ENCODE measurements at places on chromosomes 2 and 18.

DNA sequence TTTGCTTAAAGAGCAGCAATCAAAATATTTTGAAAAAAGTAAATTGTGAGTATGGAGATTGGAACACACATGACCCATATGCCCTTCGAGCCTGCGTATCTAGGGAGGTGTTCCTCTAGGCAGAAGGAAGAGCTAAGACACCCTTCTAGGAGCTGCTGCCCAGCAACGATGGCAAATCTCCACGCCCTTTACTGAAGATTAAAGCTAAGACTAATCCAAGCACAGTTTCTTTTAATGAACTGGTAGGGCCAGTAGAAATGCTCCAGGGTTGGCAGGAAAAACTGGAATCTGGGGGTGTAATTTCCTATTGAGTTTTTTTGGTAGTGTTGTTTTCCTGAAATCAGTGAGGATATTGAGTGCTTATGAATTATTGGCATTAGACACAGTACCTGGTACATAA is 712 bp upstream of the SERPINB13 start:
- no peak for DNase-seq

DNA sequence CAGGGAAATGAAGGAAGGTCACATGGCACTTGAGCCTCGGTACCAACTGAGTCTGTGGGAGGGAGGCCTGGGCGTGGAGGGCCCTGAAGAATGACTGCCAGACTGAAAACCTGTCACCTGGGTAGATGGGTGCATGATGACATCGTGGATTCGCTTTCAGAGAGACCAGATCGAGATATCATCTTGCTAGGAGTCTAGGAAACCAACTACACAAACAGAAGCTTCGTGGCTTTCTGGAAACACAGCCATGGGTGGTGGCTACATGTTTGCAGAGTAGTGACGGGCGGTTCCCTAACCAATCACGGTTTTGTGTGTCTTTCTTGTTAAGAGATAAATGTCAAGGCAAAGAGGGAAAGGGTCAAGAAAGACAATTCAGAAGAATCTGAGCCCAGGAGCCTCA is 155.0 kb downstream of the EIPR1 start:
- no peak for DNase-seq

DNA sequence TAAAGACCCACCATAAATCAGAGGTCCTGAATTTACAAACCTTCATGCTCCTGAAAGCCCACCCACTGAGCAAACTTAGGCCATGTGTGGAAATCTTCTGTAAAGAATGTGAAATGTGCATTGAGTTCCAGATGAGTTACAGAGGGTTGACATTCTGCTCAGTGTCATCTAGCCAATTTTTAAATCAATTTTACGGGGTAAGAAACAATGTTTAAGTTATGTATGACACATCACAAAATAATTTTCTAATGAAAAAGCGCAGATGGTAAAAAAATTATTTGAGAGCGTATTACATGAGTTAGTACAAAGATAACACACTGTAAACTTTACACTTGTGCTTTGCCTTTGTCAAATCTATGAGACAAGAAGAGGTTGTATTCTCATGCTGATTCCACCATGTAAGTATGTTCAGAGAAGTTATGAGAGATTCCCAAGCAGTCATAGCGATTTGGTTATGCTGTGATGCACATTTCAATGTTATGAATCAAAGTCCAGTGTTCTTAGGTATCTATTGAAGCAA is 446.3 kb downstream of the ADCYAP1 start:
- no peak for DNase-seq

DNA sequence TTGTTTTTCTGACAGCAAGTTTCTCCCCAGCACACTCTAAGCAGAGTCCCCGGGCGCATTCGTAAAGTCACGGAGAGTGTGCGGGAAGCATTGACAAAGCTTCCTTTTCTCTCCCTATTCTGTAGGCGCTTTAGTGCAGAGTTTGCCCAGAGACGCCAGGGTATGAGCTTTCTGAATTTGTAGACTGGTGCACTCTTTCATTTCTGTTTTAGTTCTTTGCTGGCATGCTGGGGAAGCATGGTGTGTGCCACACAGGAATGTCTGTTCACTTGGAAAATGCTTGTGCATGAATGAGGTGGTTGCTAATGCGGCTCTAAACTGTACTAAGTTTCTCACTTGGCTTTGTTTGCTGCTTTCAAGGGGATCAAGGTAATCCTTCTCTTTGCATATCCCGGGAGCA is 102.6 kb downstream of the RTN4 start:
- no peak for DNase-seq

DNA sequence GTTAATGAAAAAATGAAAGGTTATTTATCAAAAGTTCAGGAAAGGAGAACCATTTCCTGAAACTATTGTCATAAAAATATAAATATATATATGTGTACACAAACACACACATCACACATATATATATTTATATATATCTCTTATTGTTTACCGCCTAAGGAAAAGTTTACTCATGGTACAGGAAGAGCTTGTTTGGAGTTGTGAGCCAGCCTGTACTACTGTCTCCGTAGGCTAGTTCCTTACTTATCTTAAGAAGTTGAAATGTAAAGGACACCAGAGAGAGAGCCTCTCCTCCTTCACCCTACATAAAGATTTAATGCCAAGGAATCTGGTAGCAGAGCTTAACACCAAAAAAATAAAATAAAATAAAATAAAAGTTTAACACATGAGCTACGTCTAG is 19.6 kb downstream of the DSC1 start:
- DNase-seq = no peak

DNA sequence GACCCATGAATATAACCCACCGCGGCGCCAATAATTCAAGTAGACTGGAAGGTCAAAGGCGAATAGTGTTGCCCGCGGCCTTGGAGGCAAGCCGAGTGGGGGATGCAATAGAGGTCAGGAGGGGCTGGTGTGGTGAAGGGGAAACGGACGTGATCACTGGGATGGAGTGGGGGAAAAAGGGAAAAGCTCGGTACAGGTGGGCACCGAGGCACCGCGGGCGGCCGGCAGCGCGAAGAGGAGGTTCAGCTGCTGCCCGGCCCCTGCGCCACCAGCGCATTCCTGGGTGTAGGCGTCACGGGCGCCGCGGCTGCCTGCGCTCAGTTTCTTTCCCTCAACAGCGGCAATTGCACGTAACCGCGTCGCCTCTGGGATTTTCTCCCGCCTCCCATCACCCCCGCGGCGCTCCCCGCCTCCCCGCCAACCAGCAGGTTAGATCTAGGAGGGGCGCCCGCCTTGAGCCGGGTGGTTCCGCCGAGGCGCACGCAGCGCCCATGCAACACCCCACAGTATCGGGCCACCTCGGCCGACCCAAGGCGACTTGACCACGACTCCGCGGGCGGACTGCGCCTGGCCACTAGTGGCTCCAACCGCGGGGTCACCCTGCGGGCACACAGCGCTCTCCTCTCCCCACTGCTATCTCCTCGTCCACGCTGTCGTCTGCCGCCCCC is 1.5 kb downstream of the RND3 start:
- peak; percentile 77 for DNase-seq

GRCh38 chr2:97664636-97664970 is 759 bp upstream of the ACTR1B start:
- DNase-seq = no peak

- no peak for DNase-seq
Observed at GRCh38 chr2:33207151-33207740, 260.5 kb downstream of the LTBP1 start.

GRCh38 chr2:212770240-212770639 is 231.6 kb upstream of the ERBB4 start:
- DNase-seq = no peak

- no peak for DNase-seq
Observed at GRCh38 chr2:76406134-76406855, 695.6 kb upstream of the GCFC2 start.

- DNase-seq = no peak
Observed at GRCh38 chr2:242054881-242055801, 185.6 kb downstream of the RTP5 start.

GRCh38 chr18:27750014-27750413 is 426.9 kb downstream of the CDH2 start:
- DNase-seq = no peak

GRCh38 chr18:28728891-28729290 is 552.0 kb upstream of the CDH2 start:
- no peak for DNase-seq

DNA sequence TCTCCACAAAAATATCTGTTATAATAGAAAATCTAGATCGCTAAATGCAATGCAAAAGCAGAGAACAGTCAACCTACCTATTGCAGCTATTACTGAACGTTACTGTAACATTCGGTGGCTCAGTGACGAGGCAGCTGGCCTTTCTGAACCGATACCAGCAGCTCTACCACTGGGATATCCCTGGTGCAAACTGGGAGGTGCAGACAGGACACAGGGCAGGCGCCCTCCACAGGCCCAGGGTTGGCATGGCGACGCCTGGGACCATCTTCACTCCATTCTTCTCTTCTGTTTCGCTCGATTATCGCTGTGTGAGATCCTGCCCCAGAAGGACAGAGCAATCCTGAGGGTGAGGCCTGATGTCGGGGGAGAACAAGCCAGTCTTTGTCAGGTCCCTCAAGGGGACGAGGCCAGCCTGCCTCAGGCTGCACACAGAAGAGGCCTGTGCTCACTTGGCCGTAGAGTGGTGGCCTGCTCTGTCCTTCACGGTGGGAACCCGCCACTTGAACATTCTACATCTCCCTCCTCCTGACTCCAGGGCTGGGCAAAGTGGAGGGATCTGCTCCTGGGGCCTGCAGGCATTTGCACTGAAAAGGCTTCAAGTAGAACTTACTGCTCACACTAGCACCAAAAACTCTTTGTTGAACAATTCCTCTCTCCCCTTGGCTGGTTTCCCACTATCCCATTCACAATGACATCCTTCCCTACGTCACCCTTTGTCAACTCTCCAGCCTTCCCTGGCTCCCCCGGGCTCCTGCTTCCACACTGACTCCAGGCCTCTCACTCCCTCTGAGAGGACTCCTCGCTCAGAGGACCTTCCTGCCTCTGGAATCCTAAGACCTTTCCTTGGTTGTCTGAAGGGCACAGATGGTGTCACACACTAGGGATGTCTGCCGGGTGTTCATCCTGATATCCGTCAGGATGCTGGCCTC is 49.7 kb downstream of the CYRIA start:
- DNase-seq = no peak

- DNase-seq = no peak
Observed at GRCh38 chr18:63160172-63160995, 159.2 kb downstream of the BCL2 start.

DNA sequence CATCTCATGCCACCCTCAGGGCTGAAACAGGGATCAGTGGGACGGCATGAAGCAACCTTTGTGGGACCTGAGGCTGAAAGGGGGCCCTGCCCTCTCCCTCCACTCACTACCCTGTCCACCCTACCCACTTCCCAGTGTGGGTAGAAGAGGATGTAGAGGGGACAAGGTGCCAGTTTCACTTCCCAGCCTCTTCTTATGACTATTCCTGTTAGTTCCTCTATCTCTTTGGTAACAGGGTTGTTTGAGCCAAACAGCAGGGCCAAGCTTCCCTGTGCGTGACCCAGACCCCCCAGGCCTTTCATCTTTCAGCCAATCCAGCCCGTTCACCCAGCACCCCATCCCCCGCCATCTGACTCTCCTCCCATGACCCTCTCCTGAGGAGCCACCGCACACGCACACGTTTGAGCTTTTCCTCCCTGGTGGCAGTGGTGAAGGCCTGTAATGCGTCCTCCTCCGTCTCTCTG is 82.3 kb downstream of the STPG4 start:
- no peak for DNase-seq

DNA sequence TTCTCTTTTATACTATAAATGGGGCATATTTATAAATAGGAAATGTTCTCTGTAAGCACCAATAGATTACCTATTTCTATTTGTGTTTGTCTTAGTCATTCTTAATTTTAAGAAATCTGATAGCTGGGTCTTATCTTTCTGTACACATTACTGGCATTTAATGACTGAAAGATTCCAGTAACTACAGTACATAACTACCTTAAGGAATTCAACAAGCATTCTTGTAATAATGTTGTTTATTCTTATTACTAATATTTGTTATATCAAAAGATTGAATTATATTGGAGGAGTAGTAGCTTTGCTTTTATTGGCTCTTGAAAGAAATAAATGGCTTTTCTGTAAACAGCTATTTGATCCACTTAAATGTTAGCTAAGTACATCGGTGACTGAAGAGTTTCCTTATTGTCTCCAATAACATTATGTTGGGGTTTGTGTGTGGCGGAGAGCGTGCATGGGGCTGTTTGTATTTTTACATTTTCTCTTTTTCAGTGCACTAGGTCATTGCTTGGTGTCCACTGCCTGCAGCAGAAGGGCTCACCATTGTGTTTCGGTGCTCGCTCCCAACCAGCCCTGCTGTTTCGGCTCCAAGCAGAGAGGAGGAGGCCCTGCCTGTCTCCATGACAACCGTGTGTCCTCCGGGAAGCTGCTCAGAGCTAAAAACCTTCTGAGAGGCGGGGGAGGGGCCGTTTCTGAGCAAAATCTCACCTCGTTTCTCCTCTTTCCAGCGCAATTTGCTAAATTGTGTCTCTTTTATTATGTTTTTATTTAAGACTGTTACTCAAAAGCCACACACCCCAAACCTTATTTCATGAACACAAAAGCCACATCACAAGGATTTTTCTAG is 112.5 kb upstream of the SLC38A11 start:
- no peak for DNase-seq

- no peak for DNase-seq
Observed at GRCh38 chr2:71507476-71507875, 54.1 kb downstream of the DYSF start.

DNA sequence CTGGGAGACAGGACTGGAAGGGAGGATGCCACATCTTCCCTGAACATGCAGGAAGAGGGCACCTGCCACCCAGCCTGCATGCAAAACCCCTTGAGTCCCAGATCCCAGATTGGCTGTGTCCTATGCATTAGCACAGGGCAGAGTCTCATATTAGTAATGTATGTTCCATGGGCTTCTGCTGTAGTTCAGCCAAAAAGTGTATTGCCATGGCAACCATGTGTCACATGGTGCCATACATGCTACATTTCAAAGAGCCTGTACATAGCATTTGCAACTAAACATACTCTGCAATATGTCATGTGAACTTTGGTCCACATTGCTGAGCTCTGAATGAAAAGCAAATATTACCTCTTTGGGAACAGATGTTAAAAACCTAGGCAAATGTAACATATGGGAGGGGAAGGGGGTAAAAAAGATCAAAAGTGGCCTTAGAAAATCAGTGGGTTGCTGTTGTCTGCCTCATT is 78.4 kb downstream of the DPP4 start:
- no peak for DNase-seq

DNA sequence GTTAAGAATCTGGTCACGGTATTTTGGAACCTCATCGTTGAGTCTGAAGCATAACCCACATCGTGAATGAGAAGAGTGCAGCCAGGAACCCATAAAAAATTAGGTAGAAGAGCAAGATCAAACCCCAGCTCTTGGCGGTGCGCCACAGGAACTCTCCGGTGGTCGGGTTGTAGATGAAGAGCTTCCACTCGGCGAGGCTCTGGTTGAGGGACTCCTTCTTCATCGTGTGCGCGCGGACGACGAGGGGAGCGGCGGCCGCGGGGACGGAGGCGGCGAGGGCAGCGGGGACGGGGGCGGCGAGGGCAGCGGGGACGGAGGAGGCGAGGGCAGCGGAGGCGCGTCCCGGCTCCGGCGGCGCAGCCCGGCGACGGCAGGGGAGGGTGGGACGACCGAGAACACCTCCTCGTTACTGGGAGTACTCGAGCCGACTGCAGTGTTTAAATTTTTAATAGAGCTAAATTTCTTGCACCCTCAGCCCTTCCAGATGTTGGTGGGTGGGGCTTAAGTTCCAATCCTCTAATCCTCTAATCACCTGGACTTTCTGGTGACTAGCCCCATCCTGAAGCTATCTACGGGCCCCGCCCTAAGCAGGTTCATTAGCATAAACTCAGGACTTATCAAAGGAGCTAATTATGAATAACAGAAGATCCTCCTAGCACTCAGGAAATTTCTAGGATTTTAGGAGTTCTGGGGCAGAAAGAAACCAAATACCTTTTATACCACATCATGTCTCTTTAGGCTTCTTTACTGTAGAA is 20.4 kb upstream of the PAPOLG start:
- DNase-seq = no peak

Measured in right lobe of liver (tissue), 6 donors.